Activated CD4-positive, alpha-beta T cell treated with anti-CD3 and anti-CD28 coated beads for 36 hours (primary cell): ENCODE measurements at places on chromosomes 5 and 9. TPM values are rescaled to one million over a fixed set of nuclear protein-coding genes. Genes with fewer than 3 reads are reported as not detected.

GRCh38 chr9:93296889-93297480 is 113.0 kb downstream of the WNK2 start:
- peaks cover 3% of the 10 kb centered on the region for H3K4me1 ChIP-seq
- no peaks in the 10 kb centered on the region for H3K27me3 ChIP-seq
- no peak overlapping the region for H3K27ac ChIP-seq
- H3K36me3 ChIP-seq, result no peaks in the 10 kb centered on the region

DNA sequence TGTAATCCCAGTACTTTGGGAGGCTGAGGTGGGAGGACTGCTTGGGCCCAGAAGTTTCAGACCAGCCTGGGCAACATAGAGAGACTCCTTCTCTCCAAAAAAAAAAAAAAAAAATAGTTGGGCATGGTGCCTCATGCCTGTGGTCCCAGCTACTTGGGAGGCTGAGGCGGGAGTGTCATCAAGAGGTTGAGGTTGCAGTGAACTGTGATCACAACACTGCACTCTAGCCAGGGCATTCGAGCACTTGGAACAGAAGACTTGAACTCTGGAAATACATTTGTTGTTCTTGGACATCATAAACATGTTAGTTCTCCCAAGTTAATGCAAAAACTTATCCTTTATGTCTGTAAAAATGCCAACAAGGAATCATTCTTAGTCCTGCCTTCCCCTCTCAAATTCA is 29.6 kb downstream of the EHMT1 start:
- peaks cover 39% of the 10 kb centered on the region for H3K4me1 ChIP-seq
- H3K27me3 ChIP-seq, result no peaks in the 10 kb centered on the region
- DNase-seq, result no peak
- H3K27ac ChIP-seq, result no peak overlapping the region

Gene SLC34A1
- not detected for total RNA-seq

Gene SPAG8
- 0.85 TPM for total RNA-seq

GRCh38 chr5:135343413-135343812 is 55.6 kb downstream of the MACROH2A1 start:
- H3K27ac ChIP-seq, result no peak overlapping the region
- no peaks in the 10 kb centered on the region for H3K4me1 ChIP-seq
- no peaks in the 10 kb centered on the region for H3K27me3 ChIP-seq
- peaks cover 37% of the 10 kb centered on the region for H3K36me3 ChIP-seq
- DNase-seq, result no peak

DNA sequence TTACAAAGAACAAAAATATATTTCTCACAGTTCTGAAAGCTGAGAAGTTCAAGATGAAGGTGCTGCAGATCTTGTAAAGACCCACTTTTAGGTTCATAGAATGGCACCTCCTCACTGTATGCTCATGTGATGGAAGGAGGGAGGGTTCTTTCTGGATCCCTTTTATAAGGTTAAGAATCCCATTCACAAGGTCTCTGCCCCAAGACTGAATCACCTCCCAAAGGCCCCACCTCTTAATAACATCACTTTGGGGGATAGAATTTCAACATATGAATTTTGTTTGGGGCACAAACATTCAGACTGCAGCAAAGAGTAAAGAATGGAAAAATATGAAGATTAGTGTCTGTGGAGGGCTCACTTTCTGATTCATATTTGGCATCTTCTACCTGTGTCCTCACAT is 77.1 kb upstream of the PRR16 start:
- no peak overlapping the region for H3K27ac ChIP-seq
- DNase-seq, result no peak
- no peak overlapping the region for H3K4me3 ChIP-seq
- H3K36me3 ChIP-seq, result no peaks in the 10 kb centered on the region

- no peak overlapping the region for H3K27ac ChIP-seq
- H3K4me3 ChIP-seq, result no peak overlapping the region
- H3K4me1 ChIP-seq, result peaks cover 24% of the 10 kb centered on the region
- H3K36me3 ChIP-seq, result no peaks in the 10 kb centered on the region
- no peaks in the 10 kb centered on the region for H3K27me3 ChIP-seq
- DNase-seq, result no peak
Measured at GRCh38 chr5:76376148-76376865, 26.8 kb upstream of the IQGAP2 start.

Gene EDIL3
- not detected for total RNA-seq

DNA sequence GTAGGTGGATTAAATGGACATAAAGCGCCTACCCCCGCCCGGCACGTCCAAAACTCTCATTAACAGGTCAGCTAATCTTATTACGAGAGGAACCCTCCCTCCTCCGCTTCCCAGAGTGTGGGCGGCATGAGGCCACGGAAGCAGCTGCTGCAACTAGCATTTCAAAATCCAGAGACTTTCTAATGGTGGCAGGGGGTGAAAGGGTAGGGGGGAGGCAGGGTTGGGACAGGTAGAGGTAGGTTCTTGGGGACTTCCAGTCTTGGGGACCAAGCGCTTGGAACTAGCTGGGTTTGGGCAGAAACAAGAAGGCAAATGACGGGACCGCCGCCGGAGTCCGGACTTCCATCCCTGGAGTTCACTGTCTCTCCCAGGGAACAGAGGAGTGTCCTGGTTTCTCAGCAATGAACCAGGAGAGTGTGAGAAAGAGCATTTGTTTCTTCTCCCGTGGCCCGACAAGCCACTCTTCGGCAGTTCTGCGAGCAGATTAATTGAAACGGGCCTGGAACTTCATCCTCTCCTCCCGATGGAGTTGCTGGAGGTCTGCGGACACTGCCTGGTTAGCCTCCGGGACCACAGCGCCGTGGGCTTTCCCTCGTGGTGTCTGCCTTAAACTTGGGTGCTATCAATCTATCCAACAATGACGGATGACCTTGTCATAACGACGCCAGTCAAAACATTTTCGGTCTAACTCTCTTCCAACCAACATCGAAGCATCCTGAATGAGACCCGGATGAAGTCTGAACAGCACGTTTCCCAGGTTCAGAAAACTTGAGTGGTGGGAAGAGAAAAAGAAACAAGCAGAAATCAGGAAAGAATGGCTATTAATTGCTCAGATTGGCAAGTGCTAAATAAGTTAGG is 1.6 kb upstream of the PRDM6 start:
- peaks cover 71% of the 10 kb centered on the region for H3K27me3 ChIP-seq
- peak overlapping the region; percentile 22 for H3K4me3 ChIP-seq
- H3K4me1 ChIP-seq, result peaks cover 15% of the 10 kb centered on the region
- no peak for DNase-seq
- H3K36me3 ChIP-seq, result no peaks in the 10 kb centered on the region
- no peak overlapping the region for H3K27ac ChIP-seq
